GM23248 (cell line): ENCODE measurements at places on chromosomes 3 and 15.

DNA sequence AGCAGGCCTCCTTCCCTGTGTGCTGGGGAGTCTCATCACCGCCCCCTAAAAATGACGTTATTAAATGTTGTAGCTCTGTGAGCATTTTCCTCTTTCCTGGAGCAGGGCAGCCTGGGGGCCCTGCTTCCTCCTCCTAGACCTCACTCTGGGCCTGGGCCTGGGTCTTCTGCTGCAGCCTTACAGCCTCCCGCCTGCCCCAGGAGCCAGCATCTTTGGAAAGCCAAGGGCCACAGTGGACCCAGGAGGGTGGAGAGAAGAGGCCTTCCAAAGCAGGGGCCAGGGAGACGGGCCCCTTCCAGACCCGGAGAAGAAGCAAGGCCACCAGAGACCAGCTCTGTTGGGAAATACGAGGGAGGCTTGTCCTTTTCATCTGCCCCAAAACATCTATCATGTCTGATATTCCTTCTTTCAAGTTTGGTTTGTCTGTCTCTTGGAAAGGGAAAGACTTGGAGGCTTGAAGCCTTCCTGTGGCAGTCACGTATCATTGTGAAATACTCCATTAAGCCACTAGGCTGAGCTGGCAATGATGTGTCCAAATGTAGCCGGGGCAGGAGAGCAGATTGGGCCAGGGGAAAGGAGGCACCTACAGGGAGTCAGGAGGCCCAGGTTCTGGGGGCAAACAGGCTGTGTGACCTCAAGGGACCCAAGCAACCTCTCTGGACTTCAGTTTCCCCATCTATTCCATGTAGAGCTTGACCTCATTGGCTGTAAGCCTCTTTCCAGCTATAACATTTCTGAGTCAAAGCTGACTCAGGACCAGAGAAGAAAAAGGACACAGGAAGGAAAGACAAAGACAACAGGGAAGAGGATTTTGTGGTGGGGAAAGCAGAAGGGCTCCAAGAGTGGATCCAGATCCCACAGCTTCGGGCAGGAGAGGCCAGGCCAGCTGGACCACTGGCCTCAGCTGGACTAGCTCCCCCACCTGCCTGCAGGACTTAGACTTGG, 31.1 kb downstream of the CYP11A1 start:
- peak; percentile 69 for DNase-seq

DNA sequence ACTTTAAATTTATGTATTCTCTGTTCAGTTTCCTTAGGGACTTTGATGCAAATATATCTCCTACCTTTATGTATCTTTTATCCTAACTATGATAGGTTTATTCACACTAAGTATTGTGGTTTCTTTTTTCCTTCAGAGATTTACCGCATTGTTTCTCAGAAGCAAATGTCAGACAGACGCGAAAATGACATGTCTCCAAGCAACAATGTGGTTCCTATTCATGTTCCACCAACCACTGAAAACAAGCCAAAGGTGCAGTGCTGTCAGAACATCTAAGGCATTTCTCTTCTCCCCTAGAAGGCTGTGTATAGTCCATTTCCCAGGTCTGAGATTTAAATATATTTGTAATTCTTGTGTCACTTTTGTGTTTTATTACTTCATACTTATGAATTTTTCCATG, 18.3 kb downstream of the RAB11A start:
- DNase-seq, result no peak

DNA sequence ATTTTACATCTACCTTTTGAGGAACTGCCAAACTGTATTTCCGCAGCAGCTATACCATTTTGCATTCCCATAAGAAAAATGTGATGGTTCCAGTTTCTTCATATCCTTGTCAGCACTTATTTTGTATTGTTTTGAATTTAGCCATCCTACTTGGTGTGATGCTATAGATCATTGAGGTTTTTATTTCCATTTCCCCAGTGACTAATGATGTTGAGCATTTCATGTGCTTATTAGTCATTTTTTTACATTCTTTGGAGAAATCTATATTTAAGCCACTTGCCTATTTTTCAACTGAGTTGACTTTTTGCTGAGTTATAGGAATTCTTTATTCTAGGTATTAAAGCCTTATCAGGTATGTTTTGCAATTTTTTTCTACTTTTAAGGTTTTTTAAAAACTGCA, 347.6 kb upstream of the RARB start:
- DNase-seq, result no peak

- DNase-seq, result no peak
These were observed 255.5 kb downstream of the OPA1 start for GRCh38 chr3:193848547-193848946.

DNA sequence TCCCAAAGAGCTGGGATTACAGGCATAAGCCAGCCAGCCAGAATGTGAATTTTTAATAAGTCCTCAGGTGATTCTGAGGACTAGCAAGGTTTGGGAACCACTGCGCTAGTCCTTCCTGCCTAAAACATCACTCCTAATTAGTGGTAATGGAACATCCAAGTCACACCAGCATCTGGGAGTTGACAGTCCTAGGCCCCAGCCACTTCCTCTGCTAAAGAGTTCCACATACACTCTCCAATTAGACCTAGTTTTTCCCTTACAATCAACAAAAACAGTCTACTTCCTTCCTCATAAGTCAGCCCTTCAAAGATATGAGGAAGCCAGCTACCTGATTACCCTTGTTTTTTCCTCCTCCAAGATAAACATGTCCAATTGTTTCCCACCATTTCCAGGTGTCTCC, 78.1 kb downstream of the OXNAD1 start:
- no peak for DNase-seq

- no peak for DNase-seq
These were observed 299.5 kb downstream of the ZBTB20 start for GRCh38 chr3:114847564-114847963.

DNA sequence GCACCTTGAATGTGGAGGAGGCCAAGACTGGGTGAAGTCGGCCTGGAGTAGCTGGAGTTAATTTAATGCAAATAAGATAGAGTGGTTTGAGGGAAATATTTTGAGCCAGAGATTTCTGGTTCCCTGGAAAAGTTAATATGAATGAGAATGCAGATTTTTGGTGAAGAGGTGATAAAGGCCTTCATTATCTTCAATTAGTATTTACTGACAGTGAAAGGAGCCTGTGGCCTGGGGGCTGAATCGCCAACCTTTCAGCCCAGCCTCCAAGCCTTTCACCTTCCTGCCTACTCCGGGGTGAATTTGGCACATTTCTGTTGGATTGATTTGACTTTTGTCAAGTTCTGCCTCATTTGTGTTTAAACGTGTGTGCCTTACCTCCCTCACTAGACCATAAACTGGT, 147.8 kb downstream of the SOX2 start:
- DNase-seq, result no peak

- DNase-seq, result no peak
These were observed 334.7 kb upstream of the LRRFIP2 start for GRCh38 chr3:37509069-37509468.

DNA sequence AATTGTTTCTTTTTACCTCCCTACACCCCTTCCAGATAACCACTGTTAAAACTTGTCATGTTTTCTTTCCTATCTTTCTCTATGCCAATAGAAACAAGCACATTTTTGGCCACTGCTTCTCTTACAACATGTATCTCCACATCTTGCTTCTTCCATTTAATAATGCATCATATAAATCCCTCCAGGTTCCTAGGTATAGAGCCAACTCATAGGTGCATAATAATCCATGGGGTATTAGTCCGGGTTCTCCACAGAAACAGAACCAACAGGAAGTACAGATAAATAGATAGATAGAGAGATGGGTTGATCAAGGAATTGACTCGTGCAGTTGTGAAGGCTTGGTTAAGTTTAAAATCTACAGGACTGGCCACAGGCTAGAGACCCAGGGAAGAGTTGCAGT, 41.5 kb upstream of the PSMD6 start:
- DNase-seq, result no peak

DNA sequence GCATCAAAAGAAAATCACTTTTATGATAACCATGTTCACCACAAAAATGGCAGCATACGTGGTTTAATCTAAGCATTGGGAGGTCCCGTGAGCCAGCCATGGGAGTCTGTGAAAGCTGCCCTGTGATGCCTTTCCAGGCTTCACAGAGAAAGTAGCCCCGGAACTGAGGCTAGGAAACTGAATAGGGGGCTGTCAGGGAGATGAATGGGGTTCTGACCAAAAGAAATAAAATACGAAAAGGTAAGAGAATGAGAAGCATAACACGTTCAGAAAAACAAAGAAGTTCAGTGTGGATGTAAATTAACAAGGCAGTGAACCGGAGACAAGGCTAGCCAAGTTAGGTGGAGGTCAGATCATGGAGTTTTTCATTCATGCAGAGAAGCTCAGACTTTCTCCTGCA, 118.9 kb downstream of the ANXA2 start:
- no peak for DNase-seq

DNA sequence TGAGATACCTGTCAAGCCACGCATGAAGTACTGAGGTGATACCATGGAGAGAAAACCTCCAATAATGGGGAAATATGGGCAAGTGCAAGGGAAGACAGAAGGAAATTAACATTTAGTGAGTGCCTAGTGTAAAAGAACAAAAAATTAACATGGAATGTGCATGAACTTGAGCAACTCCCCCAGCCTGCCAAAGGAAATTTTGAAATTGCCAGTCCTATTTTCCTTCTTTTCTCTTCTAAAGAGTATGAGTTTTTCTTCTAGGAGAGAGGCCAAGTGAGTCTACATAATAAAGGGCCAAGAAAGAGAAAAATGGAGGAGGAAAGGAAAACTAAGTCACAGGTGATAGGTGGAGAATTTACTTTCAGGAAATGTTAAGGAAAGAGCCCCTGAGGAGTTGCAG, 602.4 kb upstream of the MDFIC2 start:
- no peak for DNase-seq

DNA sequence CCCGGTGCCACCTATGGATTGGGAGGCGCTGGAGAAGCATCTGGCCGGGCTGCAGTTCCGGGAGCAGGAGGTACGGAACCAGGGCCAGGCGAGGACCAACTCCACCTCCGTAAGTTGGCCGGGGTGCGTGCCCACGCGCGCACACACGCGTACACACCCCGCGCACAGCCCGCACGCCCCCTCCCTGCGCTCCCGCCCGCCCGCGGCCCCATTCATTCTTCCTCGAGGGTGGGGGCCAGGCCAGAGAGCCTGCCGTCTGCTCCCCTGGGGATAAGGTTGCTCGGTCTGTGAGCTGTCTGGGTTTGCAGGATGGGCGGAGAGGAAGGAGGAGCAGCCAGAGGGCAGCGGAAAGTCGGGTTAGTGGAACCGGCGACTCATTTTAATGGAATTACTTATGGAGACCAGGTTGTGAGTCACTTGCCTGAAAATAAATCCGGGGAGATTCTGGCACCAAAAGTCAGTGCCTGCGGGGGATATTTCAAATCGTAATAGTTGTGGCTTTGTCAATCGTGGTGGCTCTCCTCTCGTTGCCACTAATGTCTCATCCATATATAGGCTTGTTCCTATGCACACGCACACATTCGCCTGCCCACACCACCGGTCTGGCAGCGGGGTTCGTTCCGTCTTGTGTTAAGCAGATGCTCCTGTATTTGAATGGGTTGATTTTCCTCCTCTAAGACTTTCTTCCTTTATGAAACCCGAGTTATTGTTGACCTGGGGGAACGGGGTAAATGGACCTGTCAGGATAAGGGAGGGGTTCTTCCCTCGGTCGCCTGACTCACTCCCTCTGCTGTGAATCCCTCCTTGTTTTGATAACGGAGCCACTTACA, 223.4 kb upstream of the IL12A start:
- DNase-seq, result peak; percentile 100

DNA sequence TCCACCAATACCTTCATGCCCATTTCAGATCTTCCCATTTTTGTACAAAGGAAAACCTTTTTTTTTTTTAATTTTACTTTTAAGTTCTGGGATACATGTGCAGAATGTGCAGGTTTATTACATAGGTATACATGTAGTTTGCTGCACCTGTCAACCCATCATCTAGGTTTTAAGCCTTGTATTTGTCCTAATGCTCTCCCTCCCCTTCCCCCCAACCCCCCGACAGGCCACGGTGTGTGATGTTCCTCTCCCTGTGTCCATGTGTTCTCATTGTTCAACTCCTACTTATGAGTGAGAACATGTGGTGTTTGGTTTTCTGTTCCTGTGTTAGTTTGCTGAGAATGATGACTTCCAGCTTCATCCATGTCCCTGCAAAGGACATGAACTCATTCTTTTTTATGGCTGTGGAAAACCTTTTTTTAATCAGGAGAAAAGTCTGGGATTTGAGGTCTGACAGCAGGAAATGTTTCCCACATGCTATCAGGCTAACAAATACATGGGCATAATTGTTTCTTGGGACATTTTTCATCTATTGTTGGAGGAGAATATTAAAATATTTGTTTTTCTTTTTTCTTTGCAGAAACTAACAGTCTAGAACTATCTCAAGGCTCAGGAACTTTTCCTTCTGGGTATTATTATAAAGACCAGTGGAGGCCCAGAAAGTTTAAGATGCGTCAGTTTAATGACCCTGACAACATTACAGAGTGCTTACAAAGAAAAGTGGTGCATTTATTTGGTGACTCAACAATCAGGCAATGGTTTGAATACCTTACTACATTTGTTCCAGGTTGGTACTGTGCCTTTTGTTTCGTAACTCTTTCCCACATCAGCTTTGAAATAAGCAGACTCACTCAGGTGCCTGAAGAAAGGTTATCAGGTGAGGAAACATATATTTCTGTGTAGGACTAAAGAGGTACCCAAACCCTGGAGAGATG, 32.8 kb upstream of the NFKBIZ start:
- peak; percentile 46 for DNase-seq

DNA sequence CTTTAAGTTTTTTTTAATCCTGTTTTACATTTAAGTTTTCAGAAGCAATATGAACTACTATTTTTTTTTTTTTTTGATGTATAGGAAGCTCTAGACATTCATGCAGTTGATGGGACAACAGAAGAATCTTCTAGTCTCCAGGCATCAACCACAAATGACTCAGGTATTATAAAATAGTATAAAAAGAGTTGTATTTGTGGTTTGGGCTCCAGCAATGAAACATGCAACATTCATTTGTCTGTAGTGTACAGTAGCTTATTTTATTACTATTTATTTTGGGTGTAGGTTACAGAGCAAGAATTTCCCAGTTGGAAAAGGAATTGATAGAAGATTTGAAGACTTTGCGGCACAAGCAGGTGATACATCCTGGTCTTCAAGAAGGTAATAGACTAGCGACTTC, 38.6 kb downstream of the MGA start:
- DNase-seq, result peak; percentile 76

DNA sequence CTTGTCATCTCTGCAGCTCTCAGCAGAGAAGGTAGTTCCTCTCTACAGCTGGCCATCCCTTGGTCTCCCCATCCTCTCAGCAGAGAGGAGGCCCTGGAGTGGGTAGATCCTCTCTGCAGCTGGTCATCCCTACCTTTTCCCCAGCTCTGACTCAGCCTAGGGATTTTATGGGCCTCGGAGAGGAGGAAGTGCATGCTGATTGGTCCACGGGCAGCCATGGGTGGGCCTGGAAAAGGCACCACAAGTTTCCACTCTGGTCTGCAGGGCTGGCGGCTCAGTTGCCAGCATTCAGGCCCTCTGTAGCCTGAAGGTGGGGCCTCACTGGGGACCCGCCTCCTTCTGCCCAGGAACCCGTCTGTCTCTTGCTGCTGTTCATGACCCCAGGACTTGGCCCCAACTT, 36.9 kb downstream of the NR1D2 start:
- DNase-seq, result no peak
